ENCODE measurements at places on chromosomes 1 and 21.
A peak's percentile ranks its signal among the peaks of the same experiment; 100 is the strongest.

GRCh38 chr1:233055879-233056641, 105.6 kb downstream of the NTPCR start:
- DNase-seq, result no peak

GRCh38 chr1:218284377-218284916, 646 bp upstream of the RRP15 start:
- peak; percentile 89 for DNase-seq

DNA sequence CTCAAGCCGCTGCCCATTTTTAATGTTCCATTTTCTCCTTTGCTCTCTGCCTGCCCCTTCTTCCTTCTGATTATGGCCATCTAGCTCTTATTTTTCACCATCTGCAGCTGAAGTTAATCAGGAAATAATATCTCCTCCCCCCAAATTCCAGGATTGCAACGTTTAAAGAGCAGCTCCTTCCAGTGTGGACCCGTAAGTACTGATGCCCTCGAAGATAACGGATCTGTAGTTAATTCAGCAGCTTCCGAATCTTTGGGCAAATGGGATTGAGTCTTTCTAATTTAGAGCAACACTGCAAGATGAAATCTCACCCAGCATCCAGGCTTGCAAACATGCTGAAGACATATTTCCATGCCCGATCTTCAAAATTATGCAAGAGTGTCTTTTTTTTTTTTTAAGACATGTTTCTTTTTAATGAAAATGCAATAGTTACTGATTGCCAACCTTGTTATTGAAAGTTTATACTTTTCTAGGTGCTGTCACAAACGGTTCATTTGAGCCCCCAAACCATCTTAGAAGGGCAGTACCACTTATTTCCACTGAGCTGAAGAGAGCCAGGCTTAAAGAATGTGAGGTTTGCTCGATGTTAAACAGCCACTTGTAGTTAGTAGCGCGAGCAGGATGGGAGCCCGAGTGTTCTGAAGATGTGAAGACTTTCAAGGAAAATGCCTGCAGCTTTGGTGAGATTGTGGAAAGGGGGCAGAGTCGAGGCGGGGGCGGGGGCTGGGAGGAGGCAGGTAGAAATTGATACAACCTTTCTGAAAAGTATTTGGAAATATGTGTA, 10.9 kb upstream of the RCAN3 start:
- no peak for DNase-seq

DNA sequence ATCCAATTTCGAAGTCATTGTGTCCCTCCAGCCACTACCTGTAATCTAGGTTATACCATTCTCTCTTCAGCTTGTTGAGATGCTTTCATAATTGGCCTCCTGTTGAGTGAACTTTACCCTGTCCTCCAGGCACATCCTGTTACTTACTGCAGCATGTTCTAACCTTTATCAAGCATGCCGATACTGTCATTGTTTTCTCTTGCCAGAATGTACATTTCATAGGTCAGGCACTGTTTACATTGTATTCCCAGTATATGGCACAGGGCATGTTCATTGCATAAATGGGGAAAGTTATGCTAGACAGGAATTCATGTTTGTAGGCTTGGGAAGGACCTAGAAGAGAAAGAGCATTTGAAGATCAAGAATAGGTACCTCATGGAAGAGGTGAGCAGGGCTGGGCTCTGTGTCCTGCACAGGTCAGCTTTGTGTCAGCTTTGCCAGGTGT, 10.2 kb downstream of the CXADR start:
- no peak for DNase-seq

DNA sequence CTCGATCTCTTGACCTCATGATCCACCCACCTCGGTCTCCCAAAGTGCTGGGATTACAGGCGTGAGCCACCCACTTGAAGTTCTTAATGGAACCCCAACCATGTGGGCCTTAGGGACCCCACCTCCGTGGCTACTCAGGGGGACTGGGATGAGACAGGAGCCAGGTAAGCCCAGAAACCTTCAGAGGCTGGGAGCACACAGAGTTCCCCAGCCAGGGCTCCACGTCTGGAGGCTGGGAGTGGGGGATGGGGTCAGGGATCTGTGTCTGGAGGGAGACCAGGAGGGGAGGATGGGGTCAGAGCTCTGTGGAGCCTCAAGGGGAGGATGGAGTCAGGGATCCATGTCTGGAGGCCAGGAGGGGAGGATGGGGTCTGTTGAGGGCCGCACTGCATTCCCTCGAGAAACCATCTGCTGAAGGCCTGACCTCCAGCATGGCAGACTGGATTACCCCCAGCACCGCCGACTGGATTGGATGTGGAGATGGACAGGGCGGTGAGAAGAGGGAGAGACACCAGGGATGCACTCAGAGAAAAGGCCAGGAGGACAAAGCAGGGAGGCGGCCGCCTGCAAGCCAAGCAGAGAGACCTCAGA, 2.1 kb upstream of the FTCD start:
- no peak for DNase-seq

- DNase-seq, result peak; percentile 68
These were observed 26.8 kb downstream of the TMEM201 start for GRCh38 chr1:9615316-9616063.

- DNase-seq, result no peak
These were observed 97.9 kb upstream of the RGS1 start for GRCh38 chr1:192477630-192478029.

- DNase-seq, result peak; percentile 26
These were observed 9.9 kb downstream of the WNT9A start for GRCh38 chr1:227937838-227938145.

DNA sequence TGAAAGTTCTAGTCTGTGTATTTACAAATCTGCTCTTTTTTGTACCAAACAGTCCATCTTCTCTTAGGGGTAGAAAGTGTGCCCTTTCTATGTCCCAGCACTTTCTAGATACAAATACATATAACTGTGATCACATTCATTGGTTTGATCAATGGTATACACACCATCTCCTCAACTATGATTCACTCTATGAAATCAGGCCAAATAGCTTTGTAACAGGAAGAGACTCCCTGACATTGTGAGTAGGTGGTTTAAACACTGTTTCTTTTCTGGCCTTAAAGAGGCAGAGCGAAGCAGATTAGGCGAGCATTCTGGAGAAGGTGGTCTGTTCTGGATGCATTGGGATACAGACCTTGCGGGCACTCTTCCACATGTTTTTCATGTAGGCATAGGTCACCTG, 39.3 kb upstream of the EXOSC10 start:
- DNase-seq, result no peak

- no peak for DNase-seq
These were observed 91.2 kb downstream of the ACTL8 start for GRCh38 chr1:17846341-17846740.

DNA sequence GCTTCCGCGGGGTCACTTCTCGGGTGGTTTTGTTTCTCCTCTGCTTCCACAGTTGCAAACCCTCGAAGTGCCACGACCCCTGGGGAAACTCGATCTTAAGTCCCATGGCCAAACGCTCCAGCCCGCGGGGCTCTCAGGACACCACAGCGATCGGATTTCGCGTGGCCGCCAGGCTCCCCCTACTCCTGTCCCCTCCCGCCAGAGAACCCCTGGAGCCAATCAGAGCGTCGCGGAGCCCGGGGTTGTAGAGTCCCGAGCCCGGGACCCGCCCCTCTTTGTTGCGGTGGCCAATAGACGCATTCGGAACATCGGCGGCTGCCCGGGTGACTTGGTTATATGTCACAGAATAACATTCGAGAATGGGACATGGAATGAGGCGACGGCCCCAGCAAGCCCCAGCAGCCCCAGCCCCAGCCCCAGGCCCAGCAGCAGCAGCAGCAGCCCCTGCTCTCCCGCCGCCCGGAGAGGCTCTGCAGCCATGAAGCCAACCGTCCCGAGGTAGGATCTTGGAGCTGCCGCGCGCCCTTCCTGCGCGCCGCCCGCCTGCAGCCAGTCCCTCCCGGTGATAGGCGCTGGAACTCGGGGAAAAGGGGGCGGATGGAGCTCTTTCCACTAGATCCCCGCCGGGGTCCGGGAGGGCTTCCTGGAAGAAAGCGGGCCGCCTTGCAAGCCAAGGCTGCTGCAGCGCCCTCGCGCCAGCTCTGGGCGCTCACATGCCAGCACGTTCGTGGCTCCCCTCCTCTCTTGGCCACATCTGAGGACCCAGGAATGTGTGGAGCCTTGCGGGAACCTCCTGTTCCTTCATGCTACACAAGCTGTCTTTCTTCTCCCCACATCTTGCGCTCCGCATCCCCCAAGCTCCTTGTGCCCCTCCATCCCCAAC, at the start of gene VASH2:
TSS of gene VASH2 (plus strand) at position 299 of the 883 bp plus-strand sequence. CDS start 1,002 bp downstream, outside the sequence.
- DNase-seq, result peak; percentile 98

DNA sequence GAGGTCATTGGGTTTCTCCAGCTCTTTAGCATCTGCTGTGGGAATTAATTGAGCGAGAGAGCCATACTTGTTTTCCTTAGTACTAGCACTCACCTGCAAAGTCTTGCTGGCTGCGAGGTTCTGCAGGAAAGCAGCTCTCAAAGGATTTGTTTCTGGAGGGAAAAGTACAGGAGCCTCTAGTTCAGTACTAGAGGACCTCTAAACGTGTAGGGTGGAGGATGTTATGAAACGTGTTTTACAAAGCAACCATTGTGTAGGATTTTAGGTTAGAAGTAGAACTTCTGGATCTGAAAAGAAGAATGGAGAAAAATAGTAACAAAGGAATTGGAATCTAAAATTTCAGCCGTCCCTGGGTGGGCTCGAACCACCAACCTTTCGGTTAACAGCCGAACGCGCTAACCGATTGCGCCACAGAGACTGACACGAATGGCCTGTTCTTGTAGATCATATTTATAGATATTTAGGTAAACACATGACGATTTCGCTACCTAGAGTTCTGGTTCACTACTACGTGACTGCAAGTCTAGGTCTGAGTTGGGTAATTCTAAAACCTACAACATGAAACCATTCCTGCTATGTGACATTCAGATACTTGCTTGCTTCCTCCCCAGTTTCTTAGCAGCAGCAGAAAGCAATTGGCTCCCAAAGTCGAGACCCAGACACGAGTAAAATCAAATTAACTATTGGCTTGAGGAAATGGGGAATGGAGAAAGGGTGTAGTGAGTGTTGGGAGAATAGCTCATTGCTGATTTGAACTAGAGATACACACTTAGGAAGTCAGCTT, 60.2 kb upstream of the CFAP126 start:
- DNase-seq, result no peak

- DNase-seq, result no peak
These were observed 57.3 kb upstream of the CCDC190 start for GRCh38 chr1:162918151-162918754.

DNA sequence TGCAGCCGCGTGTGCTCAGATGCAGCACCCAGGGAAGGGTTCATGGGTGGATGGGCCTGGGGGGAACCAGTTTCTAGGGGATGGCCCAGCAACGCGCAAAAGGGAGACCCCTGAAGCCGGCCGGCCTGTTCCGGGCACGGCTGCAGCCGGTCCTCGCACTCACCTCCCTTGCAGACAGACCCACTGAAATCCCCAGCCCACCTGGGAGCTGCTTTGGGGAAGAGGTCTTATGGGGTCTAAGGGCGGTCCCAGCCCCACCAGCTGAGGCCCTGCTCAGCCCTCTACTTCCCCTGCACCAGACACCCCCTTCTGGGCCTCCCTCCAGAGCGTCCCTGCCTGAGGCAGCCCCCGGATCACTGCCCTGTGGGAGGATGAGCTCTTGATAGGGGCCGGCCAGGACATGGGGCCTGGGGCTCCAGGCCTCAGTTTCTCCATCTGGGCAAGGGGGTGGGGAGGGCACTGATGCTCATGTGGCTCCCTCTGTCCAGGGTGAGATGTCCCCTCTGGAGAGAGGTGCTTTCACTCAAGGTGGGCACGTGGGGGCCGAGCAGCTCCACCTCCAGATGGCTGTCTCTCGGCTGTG, 20.0 kb upstream of the TTC34 start:
- peak; percentile 16 for DNase-seq

- no peak for DNase-seq
These were observed 26.7 kb downstream of the MIA3 start for GRCh38 chr1:222644636-222644980.

DNA sequence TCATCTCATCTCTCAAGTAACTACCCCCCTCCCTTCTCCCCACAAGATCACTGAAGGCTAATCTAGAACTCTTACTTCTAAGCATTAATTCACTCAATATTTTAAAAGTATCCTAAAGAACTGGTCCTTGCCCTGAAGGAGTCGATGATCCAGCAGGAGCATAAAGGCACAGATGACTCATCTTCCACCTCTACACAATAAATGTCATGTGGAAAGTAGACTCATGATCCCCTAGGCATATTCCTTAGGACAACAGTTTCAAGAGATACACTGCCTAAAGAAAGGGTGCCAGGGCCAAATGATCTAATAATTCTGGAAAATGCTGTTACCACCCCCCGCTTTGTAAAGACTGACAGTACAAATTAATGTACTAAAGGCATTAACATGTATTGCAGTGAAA, 85.8 kb upstream of the DIRAS3 start:
- DNase-seq, result no peak

- DNase-seq, result no peak
These were observed 40.8 kb upstream of the GPR157 start for GRCh38 chr1:9169601-9170137.

DNA sequence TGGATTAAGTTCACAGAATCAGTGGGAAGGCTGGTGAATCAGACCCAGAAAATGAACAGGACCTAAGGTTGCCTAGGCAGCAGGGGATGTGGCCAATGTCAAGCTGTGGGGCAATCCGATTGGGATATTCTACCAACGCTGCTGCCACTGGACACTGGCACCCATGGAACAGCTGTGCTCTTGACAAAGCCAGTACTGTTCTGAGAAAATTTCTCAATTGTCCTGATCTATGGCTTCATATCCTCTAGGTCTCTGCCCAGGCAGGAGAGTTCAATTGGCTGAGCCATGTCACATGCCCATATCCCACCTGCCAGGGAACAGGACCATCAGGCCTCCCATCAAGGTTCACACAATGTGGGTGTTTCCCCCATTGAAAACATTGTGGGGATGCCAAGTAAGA, 6.2 kb downstream of the TACSTD2 start:
- no peak for DNase-seq

GRCh38 chr1:113146242-113147072, 73.5 kb downstream of the LRIG2 start:
- DNase-seq, result no peak

DNA sequence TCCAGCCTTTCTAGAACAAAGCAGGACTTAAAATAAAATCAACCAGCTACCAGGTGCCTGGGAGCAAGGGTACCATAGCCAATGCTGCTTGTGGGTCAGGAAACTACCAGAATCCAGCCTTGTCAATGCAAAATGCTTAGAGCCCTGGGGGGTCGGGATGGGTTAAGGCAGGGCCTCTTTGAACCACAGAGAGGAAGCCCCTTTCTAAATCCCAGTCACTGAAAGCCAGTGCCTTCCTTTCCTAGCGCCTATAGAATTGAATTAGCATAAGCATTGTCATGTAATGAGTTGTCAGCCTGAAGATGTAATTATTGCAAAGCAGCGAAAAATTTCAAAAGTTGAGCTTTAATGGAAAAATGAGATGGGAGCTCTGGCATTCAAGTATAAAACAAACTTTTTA, 176.6 kb upstream of the DAB1 start:
- no peak for DNase-seq

DNA sequence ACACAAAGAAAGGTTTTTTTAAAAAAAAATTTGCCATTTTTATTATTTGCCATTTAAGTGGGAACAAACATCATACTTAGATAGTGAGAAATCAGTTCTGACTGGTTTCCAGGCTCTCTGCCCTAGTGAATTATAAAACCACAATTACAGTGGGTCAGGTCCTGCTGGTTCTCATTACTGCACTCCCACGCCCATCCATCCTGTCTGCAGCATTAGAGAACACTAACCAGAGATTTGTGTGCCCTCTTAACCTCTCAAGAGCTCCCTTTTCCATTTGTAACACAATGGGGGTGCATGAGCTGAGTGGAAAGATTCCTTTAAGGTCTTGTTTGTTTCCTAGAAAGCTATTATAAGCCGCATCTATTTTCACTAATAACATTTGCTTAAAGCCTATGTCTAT, 489.3 kb downstream of the AMY1C start:
- no peak for DNase-seq
